ENCODE measurements at places on chromosomes 3 and 15.

GRCh38 chr3:159280386-159281191 is 478.7 kb downstream of the MFSD1 start:
- DNase-seq = no peak

DNA sequence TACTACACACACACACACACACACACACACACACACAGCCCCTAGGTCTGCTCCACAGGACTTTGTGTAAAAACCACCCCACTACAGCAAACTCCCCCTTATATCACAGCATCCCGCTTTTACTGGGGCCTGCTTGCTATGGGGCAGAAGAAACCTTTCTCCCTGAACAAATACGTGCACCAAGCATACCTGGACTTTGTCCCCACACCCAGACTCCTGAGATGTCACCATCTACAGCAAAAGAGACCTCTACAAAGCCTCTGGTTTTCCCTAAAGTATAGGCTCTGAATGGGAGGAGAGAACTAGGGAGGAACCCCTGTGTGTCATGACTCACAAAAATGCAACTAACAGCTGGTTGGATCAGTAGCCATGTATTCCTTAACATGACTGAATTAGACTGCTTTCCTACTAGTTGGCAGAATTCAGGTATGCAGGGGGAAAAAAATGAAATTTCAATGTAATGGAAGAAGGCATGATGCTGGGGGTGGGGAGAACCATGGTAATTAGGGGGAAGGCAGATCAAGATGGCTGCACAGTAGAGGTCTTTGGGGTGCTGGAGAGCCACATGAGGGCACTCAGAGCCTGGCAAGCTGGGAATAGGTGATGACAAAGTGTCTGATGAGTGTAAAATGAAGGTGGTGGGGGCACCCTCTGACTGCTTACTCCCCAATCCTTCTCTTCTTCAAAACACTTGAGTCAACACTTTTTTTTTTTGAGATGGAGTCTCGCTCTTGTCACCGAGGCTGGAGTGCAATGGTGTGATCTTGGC is 45.9 kb downstream of the DAPK2 start:
- DNase-seq = no peak

DNA sequence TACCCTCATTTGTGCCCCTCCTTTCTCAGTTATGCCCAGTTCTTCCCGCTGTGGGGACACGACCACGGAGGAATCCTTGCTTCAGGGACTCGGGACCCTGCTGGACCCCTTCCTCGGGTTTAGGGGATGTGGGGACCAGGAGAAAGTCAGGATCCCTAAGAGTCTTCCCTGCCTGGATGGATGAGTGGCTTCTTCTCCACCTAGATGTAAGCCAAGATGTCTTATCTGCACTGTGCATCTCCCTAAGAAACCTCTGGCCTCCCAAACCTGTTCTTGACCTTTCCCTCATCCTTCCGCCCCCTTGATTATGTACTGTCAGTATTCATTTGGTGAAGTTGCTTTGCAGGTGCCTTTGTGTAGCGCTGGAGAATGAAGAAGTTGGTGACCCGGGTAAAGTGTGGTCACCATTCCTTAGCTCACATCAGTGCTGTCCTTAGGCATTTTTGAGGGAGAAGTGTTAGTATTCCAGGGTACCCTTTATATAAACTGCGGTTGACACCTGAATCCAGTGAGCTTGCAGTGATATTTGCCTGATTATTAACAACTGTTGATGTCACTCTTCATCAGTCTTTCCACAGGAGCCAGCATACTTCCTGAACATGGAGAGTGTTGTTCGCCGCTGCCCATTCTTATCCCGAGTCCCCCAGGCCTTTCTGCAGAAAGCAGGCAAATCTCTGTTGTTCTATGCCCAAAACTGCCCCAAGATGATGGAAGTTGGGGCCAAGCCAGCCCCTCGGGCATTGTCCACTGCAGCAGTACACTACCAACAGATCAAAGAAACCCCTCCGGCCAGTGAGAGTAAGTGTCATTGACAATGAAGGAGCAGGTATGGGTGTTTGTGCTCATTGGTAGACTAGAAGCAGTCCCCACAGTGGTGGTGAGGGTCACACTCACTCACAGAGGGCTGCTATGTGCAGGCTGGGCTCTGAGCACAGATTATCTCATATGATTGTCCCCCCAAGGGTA is 966 bp downstream of the ALAS1 start:
- no peak for DNase-seq

DNA sequence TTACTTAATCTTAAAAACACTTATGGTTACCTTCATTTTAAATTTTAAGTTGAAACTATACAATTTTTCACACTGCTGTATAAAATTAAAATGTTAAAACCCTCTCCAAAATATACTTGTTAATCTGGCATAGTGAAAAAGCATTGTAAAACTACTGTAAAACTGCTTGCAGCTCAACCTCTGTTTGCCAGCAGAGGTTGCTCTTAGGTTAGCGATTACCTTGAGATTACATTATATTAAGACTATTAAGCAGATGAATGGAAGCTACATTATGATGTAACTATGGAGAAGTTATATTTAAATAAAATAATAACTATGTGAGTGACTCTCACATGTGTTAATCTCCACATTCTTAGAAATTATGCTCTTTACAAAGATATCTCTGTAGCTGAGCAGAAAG is 143.6 kb upstream of the SLITRK3 start:
- DNase-seq = no peak

- peak; percentile 74 for DNase-seq
These were observed 1.4 kb downstream of the FES start for GRCh38 chr15:90885432-90886290.

GRCh38 chr15:66865622-66866611 is 163.9 kb downstream of the SMAD6 start:
- no peak for DNase-seq

DNA sequence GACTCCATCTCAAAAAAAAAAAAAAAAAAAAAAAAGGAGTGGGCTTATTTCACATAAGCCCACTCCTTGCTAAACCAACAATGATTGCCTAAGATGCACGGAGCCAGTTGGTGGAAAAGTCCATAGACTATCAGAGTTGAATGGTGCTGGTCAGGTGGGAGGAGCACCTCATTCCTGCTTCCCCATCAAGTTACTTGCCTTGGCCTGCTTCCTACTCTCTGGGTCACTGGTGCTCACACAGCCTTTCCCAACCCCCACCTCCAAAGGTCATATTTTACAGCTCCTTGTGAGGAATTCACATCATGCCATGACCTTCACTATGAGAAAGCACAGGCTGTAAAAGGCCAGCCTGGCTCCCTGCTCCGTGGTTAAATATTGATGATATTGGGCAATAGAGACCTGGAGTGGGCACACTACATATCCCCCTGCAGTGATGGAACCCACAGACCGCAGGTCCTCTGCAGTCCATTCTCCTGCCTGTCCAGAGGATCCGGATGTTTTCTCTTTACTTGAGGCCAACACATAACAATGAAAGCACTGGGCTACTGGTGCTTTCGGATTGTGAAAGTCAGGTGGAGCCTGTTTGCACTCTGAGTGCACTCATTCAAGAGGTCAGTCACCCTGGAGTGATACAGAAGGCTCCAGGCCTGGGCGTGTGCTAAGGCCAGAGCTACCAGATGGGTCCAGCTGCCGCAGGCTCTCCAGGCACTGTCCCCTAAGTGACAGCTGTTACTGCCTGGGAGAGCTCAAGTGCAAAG is at the start of gene SLC51B:
Gene SLC51B, plus strand, starts transcription at position 664 of the 758 bp plus-strand sequence. CDS start 4,618 bp downstream, outside the sequence.
- DNase-seq = no peak

DNA sequence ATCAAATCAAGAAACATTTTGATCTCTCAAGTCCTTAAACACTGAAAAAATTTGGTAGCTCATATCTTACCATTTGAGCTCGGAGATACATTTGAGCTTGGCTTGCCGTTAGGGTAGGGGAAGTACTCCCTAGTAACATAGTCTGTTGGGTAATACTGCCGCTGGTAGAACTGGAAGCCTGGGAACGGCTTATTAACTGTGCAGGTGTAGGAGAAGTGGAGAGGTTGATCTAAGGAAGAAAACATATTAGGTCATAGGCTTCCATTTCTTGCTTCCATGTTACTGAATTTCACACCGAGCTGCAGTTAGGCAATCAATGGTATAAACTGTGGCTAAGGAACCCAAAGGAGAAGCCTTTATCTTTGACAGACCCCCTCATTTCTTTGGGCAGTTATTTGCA is 32.5 kb downstream of the PHC3 start:
- DNase-seq = no peak

DNA sequence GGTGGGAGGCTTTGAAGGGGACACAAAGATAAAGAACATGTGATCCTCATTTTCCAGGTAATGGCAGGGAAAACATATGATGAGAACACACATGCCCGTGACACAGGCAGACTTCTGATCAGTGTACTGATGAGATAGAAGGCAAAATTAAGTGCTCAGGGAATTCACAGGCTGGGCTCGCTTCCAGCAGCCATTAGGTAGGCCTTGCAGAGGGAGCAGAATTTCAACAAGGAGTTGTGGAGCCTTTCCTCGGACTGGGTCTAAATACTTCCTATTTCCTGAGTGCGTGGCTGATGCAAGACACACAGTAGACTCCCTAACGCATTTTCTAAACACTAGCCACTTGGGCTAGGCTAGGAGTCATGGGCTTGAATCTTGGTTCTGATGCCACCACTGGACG is 74.0 kb upstream of the ETV5 start:
- DNase-seq = no peak

GRCh38 chr15:82292271-82292670 is 29.7 kb downstream of the SAXO2 start:
- no peak for DNase-seq

DNA sequence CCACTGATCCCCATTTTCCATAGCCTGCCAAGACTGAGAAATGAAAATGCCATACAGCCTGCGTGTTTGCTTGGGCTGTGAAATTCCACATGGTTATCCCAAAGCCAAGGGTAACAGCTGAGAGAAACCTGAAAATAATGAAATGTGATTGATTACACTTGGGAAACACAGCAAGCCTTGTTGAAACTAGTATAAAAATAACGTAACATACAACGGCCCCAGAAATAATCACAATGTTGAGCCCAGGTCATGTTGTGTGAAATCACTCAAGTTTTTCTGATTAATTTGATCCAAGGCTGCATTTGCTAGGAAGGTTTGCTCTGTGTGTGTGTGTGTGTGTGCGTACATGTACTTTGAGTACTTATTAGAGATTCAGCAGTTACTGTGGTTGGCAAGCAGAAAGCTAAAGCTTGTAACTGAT is 269.0 kb downstream of the OXSM start:
- DNase-seq = no peak

DNA sequence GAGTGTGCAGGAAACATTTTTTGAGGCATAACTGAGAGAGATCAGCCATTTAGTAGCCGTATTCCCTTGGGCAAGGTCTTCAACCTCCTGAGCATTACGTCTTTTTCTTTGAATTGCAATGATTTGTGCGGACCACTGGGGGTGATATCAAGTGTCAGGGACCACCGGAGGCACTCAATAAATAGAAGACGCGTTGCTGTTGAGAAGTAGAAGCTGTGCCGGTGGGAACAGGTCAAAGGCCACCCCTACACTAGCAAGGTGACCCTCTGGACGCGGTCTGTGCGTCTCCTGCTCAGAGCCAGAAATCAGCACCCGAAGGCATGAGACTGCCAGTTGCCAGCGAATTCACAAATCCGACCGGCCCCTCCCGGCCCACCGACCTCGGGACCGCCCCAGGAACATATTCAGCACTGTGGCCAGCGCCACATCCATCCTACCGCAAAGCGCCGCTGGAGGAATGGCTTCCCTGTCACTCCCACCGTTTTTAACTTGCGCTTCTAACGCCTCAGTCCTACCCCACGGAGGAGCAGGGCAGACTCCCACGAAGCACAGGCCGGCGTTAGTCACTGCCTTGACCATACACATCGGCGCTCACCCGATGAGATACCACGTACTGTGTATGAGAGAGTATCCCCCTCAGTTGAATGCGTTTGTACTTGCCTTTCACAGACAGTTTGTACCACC is 1.4 kb upstream of the GHSR start:
- no peak for DNase-seq

DNA sequence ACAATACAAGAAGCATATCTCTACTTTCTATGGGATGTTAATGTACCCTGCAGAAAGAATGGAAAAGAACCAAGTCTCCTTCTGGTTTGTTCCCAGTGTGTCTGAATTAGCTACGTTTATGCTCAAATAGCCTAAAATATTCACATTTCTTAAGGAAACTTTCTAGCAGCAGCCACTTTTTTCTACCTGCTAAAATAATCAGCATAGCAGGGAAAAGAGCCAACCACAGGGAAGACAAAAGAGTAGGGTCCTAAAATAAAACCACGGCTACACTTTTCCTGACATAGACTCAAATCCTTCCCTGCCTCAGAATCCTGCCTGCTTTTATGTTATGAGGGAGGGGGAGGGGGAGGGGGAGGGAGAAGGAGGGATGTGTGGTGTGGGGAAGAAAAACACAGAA is 136.7 kb downstream of the GBE1 start:
- DNase-seq = no peak

DNA sequence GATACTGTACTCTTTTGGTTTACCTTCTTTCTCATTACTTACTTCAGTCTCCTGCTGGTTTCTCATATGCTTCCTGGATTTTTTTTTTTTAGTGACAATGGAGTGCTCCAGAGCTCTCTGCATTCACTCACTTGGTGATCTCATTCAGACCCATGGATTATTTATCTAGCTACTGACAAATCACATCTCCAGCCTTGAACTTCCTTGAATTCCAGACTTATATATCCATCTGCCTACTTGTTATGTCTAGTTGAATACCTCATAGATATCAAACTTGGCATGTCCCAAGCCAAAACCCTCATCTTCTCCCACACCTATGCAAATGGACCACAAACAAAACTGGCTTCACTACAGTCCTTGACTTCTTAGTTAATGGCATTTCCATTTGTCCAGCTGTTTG is 234.7 kb upstream of the ZPLD1 start:
- DNase-seq = no peak

DNA sequence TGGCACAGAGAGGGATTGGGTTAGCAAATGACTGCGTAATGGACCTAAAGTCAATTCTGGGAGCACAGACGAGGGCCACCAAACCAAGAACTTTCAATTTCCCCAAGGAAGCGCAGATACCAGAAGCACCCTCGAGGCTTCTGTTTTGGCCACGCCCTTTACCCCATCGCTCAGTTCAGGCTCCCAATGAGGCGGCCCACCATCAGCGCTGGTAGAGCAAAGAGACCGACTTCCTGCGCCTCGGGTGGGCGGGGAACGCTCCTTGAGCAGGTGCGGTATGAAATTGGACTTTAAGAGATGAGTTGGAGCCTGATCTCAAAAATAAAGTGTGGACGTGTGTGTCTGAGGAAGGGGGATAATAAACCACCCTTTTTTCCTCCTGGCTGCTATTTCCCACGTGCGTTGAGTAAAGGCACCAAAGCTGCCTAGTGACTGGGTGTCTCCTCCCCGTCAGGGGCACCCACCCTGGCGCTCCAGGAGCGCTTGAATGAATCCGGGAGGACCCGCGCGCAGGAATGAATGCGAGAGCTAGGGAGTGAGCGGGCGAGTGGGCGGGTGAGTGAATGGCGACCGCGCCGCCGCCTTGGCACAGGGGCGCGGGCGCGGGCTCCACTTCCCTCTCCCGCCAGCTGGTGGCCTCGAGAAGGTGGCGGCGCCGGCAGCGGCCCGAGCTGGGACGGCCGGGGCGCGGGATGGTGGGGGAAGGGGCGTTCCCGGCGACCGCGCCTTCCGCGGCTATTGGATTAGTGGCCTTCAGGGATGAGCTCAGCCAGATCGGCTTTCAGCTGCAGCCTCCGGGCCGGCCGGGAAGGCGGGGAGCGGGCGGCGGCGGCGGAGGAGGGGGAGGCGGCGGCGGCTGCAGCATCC is at the start of gene SPSB4:
Gene SPSB4, plus strand, starts transcription at position 772 of the 867 bp plus-strand sequence. CDS start 14,758 bp downstream, outside the sequence.
- DNase-seq = no peak
